ENCODE measurements at places on chromosomes 1 and 21. TPM values are rescaled to one million over a fixed set of nuclear protein-coding genes. Genes with fewer than 3 reads are reported as not detected.

DNA sequence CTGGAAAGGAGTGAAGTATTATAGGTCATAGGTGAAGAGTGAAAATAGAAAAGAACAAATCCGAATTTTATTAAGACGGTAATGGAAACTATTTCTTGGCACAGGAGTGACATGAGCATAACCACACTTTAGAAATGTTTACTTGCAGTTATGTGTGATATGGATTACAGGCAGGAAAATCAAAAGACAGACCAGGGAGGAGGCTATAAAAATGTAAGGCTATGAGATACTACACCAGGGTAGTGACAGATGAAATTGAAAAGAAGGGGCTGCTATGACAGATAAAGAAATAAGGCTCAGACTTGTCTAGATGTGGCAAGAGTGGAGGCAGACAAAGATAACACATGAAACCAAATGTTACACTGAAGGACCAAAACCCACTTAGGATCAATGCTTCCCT, 31.7 kb downstream of the GPATCH2 start:
- no peaks in the 10 kb centered on the region for H3K27me3 ChIP-seq
- DNase-seq, result no peak
- no peak overlapping the region for H3K27ac ChIP-seq

DNA sequence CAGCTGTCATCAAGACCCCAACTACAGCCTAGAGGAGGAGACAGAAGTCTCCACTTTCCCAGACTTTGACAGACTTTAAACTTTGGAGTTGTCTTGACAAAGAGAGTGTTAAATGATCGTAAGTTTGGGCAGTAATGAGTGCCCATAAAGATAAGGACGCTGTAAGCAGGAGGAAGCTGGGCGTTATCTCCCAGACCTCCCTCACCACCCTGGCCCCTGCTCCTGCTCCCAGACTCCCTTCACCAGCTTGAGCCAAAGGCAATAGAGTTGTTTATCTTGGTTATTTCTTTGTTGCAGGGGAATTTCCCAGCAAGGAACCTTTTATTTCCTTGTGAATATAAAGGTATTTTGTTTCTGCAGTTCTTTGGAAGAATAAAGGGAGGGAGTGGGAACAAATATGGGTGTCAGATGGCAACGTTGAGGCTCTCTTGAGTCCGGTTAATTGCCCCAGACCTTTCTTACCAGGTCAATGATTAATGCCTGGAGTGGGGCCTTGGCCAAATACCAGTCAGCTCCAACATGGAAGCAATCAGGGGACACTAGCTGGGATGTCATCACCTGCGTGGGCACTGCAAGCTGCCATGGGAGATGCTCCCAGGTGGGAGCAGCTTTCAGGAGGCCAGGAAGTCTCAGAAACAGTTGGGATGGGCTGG, 4.4 kb downstream of the PIGR start:
- no peak for DNase-seq
- no peak overlapping the region for H3K27ac ChIP-seq
- no peaks in the 10 kb centered on the region for H3K36me3 ChIP-seq
- no peaks in the 10 kb centered on the region for H3K4me1 ChIP-seq
- H3K4me3 ChIP-seq, result no peak overlapping the region

DNA sequence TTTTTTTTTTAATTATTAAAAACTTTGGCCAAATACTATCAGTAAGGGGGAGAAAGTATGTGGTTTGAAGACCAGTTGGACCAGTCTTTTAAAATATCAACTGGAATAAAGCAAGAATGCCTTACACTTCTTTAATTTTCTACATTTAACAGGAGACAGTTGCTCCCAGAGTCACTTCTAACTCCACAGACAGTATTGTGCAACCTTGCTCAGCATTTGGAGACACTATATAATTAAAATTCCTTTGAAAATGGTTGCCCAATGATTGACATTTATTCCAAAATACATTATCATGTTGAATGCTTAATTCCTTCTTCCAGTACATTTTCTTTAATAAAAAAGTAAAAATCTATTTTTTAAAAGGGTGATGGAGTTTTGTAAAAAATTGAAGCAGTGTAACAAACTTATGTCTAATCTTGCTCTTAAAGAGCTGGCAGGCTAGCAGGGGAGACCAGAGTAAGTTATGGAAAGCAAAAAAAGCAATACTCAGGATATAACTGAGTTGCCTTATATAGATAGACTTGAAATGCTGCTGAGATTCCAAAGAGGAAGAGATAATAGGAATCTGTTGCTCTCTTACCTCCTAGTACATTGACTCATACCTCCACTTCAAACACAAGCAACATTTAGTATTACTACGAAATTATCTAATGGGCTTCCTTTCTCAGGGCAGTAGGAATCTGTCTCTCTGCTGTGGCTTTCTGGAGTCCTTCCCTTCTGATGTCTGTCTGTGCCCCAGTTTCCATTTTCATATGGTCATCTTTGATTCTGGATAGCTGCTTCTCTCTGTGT, 69.7 kb upstream of the RGL1 start:
- no peaks in the 10 kb centered on the region for H3K27me3 ChIP-seq
- H3K4me3 ChIP-seq, result no peak overlapping the region
- no peak for DNase-seq
- no peaks in the 10 kb centered on the region for H3K36me3 ChIP-seq

- H3K27me3 ChIP-seq, result no peaks in the 10 kb centered on the region
- no peak for DNase-seq
- no peaks in the 10 kb centered on the region for H3K36me3 ChIP-seq
- H3K4me1 ChIP-seq, result no peaks in the 10 kb centered on the region
- no peak overlapping the region for H3K27ac ChIP-seq
- H3K4me3 ChIP-seq, result no peak overlapping the region
Measured at GRCh38 chr1:3703786-3704371, 48.4 kb upstream of the CCDC27 start.

DNA sequence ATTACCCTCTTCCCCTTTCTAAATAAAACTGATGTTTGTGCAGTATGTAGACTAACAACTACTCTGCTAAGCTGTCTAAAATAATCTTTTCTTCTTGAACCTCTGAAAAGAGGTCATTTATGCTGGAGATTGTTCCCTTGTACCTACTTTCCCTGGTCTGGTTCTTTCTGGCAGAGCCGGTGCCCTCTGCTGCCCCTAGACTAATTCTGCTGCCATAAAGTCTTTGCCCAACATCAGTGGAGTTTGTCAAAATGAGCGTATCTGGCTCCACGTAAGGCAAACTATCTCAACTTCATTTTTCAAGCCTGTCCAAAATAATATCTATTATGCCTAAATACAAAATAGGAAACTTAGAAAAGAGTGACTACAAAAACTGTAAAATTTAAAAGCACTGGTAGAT, 30.9 kb upstream of the ANGPTL7 start:
- H3K4me1 ChIP-seq, result no peaks in the 10 kb centered on the region
- H3K27me3 ChIP-seq, result no peaks in the 10 kb centered on the region
- no peak for DNase-seq
- H3K36me3 ChIP-seq, result no peaks in the 10 kb centered on the region

DNA sequence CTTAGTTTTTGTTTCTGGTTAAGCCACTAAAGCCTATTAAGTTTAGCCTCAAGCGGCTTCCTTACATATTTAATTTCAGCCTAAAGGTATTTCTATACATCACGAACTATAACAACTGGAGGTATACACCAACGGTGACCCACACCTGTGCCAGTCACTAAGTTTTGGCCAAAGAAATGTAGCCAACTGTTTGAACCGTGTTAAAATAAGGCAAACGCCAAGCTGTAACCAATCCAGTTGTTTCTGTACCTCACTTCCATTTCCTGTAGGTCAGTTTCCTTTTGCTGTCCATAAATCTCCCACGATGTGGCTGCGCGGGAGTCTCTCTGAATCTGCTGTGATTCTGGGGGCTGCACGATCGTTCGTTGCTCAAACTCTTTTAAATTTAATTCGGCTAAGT, 5.6 kb upstream of the ERO1B start:
- peaks cover 18% of the 10 kb centered on the region for H3K4me1 ChIP-seq
- H3K27ac ChIP-seq, result no peak overlapping the region
- H3K27me3 ChIP-seq, result no peaks in the 10 kb centered on the region

The UBL4B gene
- total RNA-seq, result not detected

DNA sequence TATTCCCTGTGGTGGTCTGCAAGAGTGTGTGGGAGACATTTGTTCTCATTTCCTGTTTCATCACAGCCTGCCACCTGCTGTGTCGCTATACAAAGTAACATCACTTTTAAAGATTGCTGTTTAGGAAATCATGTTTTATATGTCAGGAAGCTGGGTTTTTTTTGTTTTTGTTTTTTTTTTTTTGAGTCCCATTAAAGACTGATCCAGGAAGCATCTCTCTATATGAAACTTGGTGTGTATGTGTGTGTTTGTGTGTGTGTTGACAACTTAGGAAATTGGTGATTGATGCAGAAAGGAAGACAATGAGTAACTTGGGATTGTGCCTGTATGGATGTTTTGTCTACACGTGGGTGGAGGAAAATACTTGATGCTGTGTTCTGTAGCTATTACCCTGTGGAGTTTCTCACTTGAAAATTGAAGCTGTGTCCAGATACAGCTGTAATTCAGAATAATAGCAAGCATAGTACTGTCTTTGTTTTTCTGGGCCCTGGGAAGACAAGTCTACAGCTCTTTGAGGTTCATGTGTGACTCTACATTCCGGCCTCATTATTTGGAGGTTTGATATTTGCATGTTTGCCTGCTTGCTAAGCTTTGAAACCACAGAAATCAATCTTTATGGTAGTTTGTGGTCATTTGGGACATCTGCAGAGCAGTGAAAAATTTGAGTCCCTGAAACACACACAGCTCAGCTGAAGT, 47.9 kb downstream of the LAMC1 start:
- H3K27ac ChIP-seq, result no peak overlapping the region
- no peaks in the 10 kb centered on the region for H3K36me3 ChIP-seq
- H3K4me3 ChIP-seq, result no peak overlapping the region
- H3K4me1 ChIP-seq, result peaks cover 44% of the 10 kb centered on the region
- no peak for DNase-seq

DNA sequence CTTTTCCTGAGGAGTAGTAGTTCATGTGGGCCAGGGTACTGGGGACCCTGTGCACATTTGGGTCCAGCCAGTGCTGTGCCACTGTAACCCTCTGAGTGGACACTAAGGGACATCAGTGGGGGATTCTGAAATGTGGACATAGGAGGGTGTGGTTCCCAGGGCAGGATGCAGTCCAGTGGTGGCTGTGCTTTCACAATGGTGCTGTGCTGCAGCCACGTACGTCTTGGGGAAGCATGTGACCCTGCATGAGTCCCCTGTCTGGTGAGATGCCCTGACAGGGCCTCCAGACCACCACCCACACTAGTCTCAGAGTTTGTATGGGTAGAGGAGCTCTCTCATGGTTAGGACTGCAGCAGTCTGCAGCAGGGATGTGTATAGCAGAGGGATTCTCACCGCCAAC, 37.8 kb upstream of the WNT2B start:
- H3K27ac ChIP-seq, result no peak overlapping the region
- H3K27me3 ChIP-seq, result no peaks in the 10 kb centered on the region
- no peaks in the 10 kb centered on the region for H3K36me3 ChIP-seq
